ENCODE measurements at places on chromosomes 2 and 18.

GRCh38 chr2:127003070-127003800 lies 103.7 kb downstream of the BIN1 start:
- DNase-seq = no peak

GRCh38 chr2:172084395-172084644 lies 987 bp upstream of the DLX1 start:
- DNase-seq = no peak

DNA sequence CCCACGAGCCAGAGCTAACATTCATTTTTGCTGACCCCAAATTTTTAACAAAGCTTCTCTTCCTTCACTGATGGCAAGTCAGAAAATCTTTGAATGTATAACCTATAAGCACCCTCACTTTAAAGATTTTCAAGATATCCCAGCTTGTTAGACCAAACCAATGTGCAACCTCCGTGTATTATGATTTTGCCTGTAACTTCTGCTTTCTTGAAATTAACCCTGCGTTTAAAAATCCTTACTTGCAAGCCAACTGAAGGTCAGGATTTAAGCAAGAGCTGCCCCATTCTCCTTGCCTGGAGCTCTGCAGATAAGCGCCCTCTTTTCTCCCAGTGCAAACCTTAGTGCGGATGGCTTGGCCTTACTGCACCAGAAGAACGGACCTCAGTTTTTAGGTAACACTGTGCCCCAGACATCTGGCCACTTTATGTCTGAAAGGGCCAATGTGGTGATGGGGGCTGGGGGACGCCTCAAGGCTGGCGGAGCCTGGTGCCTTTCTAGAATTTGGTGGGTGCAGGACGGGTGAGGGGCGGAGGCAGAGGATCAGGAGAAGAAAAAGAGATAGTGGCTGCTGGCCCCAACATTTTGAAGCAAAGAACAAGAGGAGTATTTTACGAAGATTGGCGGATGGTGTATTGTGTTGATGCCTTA lies 805 bp upstream of the TNFRSF11A start:
- DNase-seq = no peak

DNA sequence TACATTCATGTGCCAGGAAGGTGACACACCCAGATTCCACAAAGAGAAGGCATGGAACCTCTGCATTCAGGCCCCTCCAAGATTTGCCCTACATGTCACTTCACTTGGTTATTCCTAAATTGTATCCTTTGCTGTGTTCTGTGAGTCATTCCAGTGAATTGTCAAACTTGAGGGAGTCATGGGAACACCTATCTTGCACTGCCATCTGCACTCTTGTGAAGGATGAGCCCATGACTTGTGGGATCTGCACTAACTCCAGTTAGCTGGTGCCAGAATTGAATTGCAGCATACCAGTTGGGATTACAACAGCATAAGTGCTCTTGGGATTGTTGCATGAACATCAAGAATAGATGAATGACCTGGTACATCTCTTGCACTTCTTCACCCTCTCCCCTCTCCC lies 1288.0 kb upstream of the ZEB2 start:
- DNase-seq = no peak

DNA sequence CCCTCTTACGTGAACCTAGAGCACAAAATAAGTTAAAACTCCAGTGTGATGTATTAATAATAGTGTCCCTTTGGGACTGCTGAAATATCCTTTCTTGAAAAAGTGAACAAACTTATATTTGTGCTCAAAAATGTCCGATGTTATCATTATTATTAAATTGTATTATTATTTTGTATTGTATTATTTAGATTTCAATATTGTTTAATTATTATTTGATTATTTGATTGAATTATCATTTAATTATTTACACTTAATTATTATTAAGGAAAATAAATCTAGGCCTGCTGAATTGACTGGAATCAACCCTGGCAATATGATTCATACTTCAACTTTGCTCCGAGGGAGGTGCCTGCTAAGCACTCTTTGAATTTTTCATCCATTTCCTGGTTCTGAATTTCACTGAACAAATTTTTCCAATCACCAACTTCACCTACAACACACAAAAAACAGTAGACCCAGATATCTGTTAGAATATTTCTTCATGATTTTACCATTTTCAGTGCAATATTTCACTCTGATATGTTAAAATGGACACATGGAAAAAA lies 10.9 kb upstream of the EIF2AK2 start:
- DNase-seq = no peak

DNA sequence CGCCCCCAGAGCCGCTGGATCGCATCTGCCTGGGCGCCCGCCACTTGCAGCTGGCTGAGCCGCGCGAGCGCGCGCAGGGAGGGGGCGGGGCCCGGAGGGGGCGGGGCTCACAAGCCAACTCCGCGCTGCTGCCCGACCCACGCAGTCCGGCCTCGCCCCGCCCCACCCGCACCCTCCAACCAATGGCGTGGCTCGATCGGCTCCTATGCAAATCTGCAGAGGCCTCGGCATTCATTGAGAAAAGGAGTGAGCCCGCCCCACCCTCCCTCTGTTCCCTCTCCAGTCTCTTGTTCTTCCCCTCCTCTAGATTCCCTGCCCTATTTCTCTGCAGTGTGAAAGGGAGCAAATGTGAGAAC lies at the start of gene ALK:
Gene ALK, minus strand, starts transcription at position 27 of the 356 bp plus-strand sequence. CDS start 927 bp downstream, outside the sequence.
- peak; percentile 36 for DNase-seq

DNA sequence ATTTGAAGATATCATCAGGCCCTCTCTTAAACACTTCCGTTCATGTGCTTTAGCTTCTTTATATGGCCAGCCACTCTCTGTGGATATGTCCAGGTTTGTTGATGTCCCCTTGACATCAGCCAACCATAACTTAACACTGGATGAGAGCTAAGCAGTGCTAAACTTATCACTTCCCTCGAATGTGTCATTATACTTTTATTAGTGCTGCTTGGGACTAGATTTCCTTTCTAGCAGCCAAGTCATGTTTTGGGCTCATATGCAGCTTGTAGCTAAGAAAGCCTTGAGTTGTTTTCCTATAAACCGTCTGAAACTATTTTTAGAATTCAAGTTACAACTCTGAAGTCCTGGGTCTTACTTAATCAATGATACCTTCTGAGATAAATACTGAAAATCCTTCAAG lies 144.8 kb upstream of the TNP1 start:
- no peak for DNase-seq

GRCh38 chr2:83650161-83650560 lies 808.9 kb downstream of the SUCLG1 start:
- DNase-seq = no peak

GRCh38 chr2:30273574-30273929 lies 42.2 kb downstream of the LBH start:
- DNase-seq = no peak

GRCh38 chr2:67378555-67378954 lies 18.6 kb upstream of the ETAA1 start:
- no peak for DNase-seq

GRCh38 chr2:28340312-28341202 lies 52.1 kb upstream of the FOSL2 start:
- DNase-seq = no peak

- no peak for DNase-seq
Observed at GRCh38 chr2:200786826-200787225, 24.9 kb upstream of the BZW1 start.

GRCh38 chr2:237869343-237870102 lies 10.1 kb downstream of the RAMP1 start:
- no peak for DNase-seq

- DNase-seq = no peak
Observed at GRCh38 chr18:70380915-70381896, 92.4 kb downstream of the SOCS6 start.

DNA sequence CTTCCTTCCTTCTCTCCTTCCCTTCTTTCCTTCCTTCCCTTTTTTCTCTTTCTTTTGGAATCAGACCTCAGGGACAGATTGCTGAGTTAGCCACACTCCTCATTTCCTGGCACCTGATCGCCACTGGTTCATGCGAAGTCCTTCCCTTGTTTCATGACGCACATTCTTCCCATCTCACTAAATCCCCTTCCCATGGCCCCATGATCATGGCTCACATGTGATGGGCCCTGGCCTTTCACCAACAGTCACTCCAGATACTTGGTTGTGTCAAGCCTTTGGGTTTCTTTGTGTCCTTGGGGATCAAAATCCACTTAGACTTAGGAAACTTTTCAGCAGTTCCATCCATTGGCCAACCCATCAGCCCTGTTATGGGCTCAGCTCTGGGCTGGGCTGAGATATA lies 23.8 kb upstream of the ASPRV1 start:
- DNase-seq = no peak

- no peak for DNase-seq
Observed at GRCh38 chr2:61722318-61722717, 131.5 kb downstream of the FAM161A start.

GRCh38 chr18:54860941-54861340 lies 32.7 kb downstream of the RAB27B start:
- no peak for DNase-seq

GRCh38 chr2:55073000-55073983 lies 23.0 kb upstream of the RTN4 start:
- no peak for DNase-seq

DNA sequence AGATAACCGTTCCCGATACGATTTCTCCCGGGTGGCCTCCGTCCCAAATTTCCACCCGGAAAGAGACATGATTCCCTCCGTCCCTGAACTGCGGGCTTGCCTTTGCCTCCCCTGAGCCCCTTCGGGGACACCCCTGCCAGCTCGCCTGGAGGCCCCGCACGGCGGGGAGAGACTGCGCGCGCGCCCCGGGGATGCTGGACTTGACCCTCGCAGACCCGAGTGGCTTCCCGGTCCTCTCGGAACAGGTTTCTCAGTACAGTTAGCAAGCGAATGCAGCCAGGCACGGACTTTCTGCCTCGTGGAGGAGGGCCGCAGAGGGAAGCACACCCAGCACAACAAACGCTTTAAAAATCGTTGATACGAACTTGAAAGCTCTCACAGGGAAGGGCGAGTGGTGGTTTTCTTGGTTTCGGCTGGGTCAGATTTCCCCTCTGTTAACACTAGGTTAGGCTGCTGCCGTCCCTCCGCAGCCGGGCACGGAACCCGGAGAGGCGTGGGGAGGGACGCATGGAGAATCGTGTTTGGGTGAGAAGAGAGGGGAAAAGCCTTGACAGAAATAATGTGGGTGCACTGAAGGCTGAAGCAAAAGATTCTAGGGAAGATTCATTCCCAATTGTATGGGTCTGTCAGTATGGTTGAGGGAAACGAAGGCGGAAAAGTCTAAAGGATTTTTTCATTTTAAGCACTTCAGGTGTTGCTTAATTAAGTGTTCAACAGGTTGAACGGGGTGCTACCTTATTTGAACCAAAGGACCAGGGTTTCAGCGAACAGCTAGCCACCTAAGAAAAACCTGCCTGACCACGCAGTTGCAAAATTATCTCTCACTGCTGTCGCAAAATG lies 916 bp downstream of the TNFRSF11A start:
- peak; percentile 15 for DNase-seq

DNA sequence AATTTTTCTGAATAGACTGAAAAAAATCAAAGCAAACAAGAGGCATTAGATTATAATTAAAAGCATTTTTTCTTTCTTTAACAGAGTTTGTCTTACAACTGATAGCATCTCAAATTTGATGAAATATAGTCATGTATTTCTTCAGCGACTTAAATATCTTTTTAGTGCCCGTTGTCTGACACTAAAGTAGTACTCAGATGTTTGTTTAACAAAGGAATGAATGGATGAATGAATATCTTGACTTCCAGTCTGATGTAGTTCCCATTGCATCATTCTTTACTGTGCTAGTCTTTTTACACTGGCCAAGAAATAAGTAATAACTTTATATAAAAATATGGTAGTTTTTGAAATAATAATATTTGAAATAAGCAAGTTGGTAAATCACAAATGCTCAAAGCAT lies 111.1 kb downstream of the TTC27 start:
- no peak for DNase-seq

GRCh38 chr2:217114117-217114516 lies 254.3 kb upstream of the TNP1 start:
- DNase-seq = no peak

DNA sequence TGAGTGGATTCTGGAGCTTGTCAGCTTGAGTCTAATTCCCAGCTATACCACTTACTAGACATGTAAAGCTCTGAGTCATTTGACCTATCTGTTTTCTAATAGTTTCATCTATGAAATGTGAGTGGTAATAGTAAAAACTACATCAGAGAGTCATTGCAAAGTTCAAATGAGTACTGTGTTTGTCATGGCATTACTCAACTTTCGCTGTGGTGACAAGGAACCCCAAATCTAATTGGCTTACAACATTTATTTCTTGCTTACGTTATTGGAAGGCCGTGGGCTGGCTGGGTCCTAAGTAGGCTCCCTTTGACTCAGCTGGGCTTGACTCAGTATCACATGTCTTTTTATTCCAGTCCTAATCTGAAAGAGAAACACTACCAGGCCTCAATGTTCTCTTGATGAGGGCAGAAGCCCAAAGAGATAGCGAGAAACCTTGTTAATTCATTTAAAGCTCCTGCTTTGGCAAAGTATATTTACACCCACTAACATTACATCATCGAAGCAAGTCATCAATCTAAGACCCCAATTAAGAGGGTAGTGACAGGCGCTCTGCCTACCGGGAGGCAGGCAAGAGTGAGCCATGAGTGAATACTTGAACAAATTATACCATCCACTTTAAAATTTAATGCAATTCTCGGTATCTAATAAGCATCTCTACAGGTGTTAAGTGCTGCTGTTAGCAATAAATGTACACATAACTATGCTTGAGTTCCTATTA lies 431.8 kb upstream of the SPHKAP start:
- no peak for DNase-seq

DNA sequence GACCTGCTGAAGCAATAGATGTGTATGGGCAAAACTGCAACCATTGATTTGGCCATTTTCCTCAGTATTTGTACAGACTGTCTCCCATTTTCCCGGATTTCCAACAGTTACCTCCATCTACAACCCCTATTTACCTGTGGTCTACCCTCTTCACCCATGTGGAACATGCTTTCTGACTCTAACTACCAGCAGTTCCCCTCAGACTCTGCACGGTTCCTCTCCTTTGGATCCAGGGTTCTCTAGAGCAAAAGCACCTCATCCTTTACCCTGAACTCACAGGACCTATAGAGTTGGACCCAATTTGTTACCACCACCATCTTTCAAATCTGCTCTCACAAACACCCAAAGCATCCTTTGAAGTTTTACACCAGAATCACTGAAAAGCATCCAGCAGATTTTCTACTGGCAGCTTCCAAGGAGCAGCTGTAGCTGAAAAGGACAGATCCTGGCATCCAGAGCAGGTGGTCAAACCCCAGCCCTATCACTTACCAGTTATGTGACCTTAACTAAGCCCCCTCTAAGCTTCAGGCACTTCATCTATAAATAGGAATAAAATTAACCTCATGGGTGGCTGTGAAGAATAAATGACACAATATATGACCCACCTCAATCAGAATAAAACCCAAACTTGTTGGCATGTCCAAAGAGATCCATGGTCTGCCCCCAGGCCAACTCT lies 15.3 kb downstream of the CYTIP start:
- DNase-seq = no peak

GRCh38 chr2:147756069-147756468 lies 88.8 kb upstream of the ACVR2A start:
- no peak for DNase-seq
